Uterus (tissue), 4 donors: ENCODE measurements at places on chromosomes 3 and 15. TPM values are rescaled to one million over a fixed set of nuclear protein-coding genes. Genes with fewer than 3 reads are reported as not detected.

DNA sequence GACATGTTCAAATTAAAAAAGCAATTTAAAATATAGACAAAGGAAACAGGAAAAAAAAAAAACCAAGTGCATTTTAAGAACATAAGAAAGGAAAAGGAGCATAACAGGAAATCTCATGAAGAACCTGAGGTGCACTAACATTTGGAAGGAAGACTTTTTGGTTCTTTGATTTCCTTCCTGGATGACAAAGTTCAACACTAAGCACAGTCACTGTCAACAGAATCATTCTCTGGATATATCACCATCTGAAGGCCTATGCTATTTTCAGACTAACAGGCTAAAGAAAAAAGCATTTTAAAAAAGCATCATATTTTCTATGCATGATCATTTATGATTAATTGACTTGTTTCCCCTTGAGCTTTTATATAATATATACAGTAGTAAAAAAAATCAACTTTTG is 349.6 kb downstream of the PLCL2 start:
- H3K4me1 ChIP-seq, result no peaks in the 10 kb centered on the region
- H3K27me3 ChIP-seq, result no peaks in the 10 kb centered on the region
- no peak overlapping the region for H3K27ac ChIP-seq

The METTL6 gene
- total RNA-seq, result 27.4 TPM

- no peaks in the 10 kb centered on the region for H3K4me1 ChIP-seq
- no peak overlapping the region for H3K4me3 ChIP-seq
- H3K36me3 ChIP-seq, result no peaks in the 10 kb centered on the region
- no peak for DNase-seq
These were observed 250.3 kb downstream of the SLC9A9 start for GRCh38 chr3:143597774-143598652.

The APH1B gene
- total RNA-seq, result 28.5 TPM

- H3K4me3 ChIP-seq, result no peak overlapping the region
- no peak overlapping the region for H3K27ac ChIP-seq
- no peak for DNase-seq
- H3K27me3 ChIP-seq, result no peaks in the 10 kb centered on the region
- no peaks in the 10 kb centered on the region for H3K4me1 ChIP-seq
- no peaks in the 10 kb centered on the region for H3K36me3 ChIP-seq
These were observed 247.4 kb downstream of the KBTBD8 start for GRCh38 chr3:67245545-67245944.

GRCh38 chr3:115728013-115728412 is 104.7 kb downstream of the GAP43 start:
- no peak overlapping the region for H3K27ac ChIP-seq
- H3K4me1 ChIP-seq, result no peaks in the 10 kb centered on the region
- H3K36me3 ChIP-seq, result no peaks in the 10 kb centered on the region
- H3K4me3 ChIP-seq, result no peak overlapping the region
- no peak for DNase-seq
- H3K27me3 ChIP-seq, result no peaks in the 10 kb centered on the region

The RNF13 gene
- total RNA-seq, result 131 TPM

- no peak for DNase-seq
- H3K27ac ChIP-seq, result no peak overlapping the region
- no peaks in the 10 kb centered on the region for H3K4me1 ChIP-seq
- no peaks in the 10 kb centered on the region for H3K27me3 ChIP-seq
These were observed 203.5 kb upstream of the LINGO1 start for GRCh38 chr15:77836121-77836692.

GRCh38 chr3:130811557-130811956 is 64.9 kb upstream of the PIK3R4 start:
- no peak overlapping the region for H3K27ac ChIP-seq
- H3K4me3 ChIP-seq, result no peak overlapping the region
- H3K36me3 ChIP-seq, result no peaks in the 10 kb centered on the region

The COL8A1 gene
- 19.4 TPM for total RNA-seq

GRCh38 chr3:50487181-50487580 is 16.3 kb downstream of the CACNA2D2 start:
- no peak overlapping the region for H3K27ac ChIP-seq
- H3K4me3 ChIP-seq, result no peak overlapping the region
- no peaks in the 10 kb centered on the region for H3K36me3 ChIP-seq
- DNase-seq, result no peak
- no peaks in the 10 kb centered on the region for H3K4me1 ChIP-seq
